ENCODE measurements at places on chromosomes 11 and 22.

DNA sequence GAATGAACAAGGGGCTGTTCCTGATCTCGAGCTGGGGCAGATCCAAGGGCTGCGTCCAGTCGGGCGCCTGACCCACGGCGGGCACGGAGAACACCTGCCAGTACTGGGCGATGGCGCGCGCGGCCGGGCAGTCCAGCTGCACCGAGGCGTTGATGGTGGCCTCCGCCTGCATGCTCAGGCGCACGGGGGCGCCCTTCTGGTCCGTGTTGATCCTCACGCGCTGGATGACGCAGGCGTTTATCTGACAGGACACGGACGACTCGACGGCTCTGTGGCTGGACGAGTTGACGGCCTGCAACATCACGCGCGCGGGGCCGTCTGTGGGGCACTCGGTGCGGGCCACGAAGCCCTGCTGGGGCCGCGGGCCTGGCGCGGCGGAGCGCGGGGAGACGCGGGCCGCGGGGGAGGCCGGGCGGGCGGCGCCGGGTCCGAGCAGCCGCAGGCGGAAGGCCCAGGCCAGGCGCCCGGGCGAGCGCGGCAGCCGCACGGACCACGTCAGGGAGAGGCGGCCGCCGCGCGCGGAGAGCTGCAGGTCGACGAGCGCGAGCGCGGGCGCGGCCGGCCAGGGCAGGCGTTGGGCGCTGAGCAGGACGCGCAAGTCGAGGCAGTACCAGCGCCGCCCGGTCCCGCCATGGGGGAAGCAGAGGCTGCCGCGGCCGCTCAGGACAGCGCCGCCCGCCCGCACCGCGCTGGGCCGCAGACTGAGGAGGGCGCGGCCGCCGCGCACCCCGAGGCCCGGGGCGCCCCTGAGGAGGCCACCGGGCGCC, 511 bp downstream of the PKDREJ start:
- DNase-seq = peak; percentile 38

GRCh38 chr22:46172522-46173110, 22.3 kb downstream of the PPARA start:
- no peak for DNase-seq

GRCh38 chr11:38060920-38061319, 1462.9 kb upstream of the RAG2 start:
- no peak for DNase-seq

GRCh38 chr11:121478895-121479697, 26.3 kb upstream of the SORL1-AS1 start:
- DNase-seq = no peak

DNA sequence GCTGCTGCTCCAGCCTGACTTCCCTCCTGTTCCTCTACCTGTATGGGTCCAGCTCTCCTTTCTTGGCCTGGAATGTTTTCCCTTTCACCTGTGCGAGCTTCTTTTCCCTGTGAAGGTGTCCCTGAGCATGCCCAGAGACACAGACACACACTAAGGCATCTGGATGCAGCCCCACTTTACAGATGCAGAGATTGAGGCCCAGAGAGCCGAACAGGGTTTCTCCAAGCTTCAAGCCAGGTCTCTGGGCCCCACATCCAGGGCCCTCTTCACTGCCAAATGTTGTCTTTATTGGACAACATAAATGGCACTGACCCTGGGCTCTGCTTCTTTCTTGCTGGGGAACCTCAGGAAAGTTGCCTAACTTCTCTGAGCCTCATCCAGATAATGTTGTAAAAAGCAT, 561.6 kb downstream of the MIAT start:
- no peak for DNase-seq

- no peak for DNase-seq
Observed at GRCh38 chr22:17880020-17880419, 105.8 kb upstream of the BID start.

- DNase-seq = no peak
Observed at GRCh38 chr11:102791271-102792036, 6.5 kb downstream of the MMP1 start.

GRCh38 chr11:68127714-68128681, 6.8 kb upstream of the CHKA start:
- DNase-seq = no peak

DNA sequence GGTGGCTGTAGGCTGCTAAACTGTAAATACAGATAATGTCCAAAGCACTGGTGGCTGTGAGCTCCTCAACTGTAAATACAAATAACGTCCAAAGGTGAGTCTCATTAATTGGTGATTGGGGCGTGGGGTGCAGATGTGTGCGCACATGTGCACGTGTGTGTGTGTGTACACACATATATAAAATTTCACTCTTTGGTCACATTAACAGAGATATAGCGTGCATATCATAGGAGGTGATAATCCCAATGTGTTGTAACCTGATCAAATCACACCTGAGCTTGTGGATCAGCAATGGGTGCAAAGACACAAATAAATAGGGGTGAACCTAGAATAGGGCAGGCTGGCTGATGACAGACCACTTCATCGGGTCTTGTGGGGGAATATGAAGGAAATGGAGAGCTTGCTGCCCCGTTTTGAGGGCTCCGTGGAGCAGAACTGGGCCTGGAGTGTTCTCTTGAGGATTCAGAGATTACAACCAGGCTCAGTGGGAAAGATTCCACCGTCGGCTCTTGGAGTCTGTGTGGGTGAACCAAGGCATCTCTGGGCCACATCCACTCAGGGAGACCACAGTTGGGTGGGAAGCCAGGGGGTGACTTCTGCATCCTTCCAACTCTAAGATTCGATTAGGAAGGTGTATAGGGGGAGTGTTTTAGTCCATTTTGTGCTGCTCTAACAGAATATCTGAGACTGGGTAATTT, 24.9 kb upstream of the OSBPL5 start:
- DNase-seq = no peak

DNA sequence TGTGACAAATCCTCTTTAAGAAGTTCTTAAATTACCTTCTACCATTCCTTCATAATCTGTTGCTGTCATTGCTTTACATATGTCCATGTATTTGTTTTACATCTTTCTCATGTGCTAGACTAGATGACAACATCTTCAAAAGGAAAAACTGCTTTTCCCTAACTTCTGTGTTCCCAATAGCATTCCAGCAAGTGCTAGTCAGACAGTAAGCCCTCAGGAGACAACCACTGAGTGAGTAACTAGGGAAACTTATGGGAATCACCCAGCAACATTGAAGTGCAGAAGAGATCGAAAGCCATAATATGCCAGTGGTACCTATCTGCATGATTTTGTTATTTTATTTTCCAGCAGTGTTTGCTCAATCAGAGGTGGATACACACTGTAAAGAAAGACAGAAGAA, 889.7 kb upstream of the API5 start:
- DNase-seq = no peak

DNA sequence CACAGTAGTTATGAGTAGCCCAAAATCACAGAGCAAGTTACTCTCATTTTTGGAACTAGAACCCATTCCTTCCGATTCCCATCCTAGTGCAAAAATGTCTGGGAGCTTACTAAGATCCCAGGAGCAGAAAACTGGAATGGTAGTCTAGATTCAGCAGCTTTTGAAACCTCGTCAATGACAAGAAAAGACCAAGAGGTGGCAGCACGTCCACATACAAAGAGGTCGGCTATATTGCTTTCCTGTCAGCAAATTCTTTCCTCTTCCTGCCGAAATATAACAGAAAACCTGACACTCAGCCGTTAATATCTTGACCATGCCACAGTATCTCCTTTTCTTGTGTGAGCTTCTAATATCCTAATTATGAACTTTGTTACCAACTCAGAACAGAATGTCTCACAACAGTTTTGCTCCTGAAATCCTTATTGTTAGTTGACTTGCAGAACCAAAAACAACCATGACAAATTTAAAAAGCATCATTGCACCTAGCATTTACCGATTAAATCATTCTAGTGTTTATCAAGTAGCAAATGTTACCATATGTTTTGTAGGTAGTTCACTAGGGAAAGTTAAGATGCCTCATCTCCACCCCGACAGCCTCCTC, 92.8 kb upstream of the OR9G4 start:
- peak; percentile 1 for DNase-seq

- DNase-seq = no peak
Observed at GRCh38 chr11:66906061-66906733, 49.3 kb downstream of the LRFN4 start.

GRCh38 chr22:47197773-47198500, 435.5 kb downstream of the TBC1D22A start:
- no peak for DNase-seq

DNA sequence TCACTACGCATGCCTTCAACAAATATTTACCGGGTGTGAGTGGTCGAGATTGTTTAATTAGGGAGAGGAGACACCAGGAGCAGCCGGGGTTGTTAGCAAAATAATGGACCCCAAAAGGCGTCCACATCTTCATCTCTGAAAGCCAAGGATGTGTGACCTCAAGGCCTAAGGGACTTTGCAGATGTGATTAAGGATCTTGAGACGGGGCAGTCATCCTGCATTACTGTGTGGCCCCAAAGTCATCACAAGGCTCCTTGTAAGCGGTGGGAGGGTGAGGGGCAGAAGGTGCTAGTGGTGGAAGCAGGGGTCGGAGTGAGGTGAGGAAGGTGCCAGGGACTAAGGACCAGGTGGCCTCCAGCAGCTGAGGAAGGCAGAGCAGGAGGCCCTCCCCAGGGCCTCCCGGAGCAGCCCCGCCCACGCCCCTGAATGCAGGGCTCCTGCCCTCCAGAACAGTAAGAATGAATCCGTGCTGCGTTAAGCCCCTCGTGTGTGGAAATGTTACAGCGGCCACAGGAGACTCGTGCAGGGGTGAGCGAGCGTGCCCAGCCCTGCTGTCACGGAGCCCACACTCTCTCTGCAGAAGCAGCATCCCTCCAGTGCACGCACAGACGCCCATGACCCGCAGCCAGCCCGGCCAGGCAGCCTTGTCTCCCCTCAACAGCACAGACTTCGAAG, 83.5 kb downstream of the CELSR1 start:
- DNase-seq = no peak

DNA sequence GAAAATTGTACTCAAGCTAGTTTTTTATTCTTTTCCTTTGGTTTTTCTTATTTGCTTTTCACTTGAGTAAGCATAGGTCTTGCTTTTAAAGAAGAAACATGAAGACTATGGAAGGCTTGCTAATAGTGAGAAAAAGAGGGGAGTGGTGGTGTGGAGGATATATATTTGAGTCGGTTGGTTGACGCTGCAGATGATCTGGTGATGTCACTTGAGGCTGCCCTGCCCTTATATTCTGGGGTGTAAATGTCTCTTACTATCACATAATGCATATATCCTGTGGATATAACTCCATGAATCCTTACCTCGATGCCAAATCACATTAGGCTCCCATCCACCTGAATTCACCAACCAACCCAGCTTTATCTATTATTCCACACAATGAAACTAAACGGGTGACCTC, 2.9 kb downstream of the GRIA4 start:
- DNase-seq = no peak

- no peak for DNase-seq
Observed at GRCh38 chr11:86388198-86388597, 13.5 kb downstream of the CCDC81 start.

DNA sequence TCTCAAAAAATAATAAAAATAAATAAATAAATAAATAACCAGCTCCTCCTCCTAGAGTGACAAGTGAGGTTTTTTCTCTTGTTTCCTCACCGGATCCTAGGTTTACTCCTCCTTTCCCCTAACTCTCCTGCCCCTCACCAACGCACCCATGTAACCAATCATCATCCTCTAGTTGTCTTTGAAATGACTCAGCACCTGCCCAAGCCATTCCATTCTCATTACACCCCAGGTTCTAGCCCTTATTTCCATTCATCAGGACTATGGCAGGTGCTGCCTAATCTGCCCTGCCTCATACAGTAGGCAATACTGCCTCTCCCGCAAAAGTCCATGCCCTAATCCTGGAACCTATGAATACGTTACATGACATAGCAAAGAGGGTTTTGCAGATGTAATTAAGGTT, 60.4 kb downstream of the BUD13 start:
- DNase-seq = no peak

GRCh38 chr11:109856928-109857327, 236.3 kb upstream of the ZC3H12C start:
- no peak for DNase-seq

DNA sequence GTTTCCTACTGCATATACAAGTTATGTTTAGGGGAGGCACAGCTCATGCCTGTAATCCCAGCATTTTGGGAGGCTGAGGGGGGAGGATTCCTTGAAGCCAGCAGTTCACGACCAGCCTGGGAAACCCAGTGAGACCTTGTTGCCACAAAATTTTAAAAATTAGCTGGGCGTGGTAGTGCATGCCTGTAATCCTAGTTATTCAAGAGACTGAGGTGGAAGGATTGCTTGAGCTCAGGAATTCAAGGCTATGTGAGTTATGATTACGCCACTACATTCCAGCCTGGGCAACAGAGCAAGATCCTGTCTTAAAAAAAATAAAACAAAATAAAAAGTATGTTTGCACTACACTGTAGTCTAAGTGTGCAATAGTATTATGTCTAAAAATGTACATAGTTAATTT, 108.8 kb upstream of the TEAD1 start:
- DNase-seq = no peak

DNA sequence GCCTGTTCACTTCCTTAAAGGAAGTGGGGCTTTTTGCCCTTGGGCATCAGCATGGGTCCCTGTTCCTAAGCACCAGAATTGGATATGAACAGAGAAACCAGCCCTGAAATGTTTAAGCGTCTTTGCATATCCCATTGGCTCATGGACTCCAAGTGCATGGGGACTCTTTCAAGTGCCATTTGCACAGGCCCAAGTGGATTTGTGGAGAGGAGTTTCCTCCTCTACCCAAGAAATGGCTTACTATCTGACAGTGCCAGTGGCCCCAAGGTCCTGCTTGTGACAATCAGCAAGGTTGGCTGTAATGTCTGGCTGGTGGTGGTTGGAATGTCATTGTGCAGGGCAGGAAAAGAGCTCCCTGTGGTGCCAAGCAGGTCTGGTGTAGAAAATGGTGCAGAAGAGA, 4.0 kb downstream of the TOMM22 start:
- DNase-seq = no peak

DNA sequence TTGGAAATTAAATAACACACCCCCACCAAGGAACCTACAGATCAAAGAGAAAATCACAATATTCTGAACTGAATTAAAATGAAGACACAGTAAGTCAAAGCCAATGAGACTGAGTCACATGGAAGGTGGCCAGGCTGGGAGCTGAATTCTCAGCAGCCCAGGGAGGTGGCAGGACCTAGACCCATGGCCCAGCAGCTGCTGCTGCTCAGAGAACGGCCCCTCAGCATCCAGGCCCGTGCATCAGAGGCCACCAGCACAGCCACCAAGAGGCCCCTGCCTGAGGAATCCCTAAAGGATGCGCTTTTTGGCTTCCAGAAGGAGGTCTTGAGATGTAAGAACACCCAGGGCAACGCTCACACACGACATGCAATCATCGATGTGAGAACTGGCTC, 35.0 kb downstream of the TBX1 start:
- DNase-seq = no peak

DNA sequence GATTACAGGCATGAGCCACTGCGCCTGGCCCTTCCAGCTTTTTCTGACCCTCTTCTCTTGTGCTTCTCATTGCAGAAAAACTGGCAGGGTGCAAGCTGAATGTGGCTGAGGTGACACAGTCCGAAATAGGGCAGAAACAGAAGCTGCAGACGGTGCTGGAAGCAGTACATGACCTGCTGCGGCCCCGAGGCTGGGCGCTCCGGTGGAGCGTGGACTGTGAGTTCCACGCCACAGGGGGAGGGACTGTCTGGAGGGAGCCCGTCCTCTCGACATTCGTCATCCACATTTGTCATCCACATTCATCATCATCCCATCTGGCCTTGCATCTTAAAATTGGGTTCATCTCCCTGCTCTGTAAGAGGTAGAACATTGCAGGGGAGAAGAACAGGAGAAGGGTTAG, 49.3 kb upstream of the PARVG start:
- DNase-seq = no peak

Data from stimulated activated CD4-positive, alpha-beta T cell treated with anti-CD3 and anti-CD28 coated beads, Interleukin-12 subunit alpha, Interleukin-12 subunit beta, amount 100 ng/mL, for 24 hours (primary cell).